ENCODE measurements at places on chromosomes 2 and 18.

- DNase-seq = no peak
Observed at GRCh38 chr2:225196579-225196978, 154.3 kb upstream of the DOCK10 start.

DNA sequence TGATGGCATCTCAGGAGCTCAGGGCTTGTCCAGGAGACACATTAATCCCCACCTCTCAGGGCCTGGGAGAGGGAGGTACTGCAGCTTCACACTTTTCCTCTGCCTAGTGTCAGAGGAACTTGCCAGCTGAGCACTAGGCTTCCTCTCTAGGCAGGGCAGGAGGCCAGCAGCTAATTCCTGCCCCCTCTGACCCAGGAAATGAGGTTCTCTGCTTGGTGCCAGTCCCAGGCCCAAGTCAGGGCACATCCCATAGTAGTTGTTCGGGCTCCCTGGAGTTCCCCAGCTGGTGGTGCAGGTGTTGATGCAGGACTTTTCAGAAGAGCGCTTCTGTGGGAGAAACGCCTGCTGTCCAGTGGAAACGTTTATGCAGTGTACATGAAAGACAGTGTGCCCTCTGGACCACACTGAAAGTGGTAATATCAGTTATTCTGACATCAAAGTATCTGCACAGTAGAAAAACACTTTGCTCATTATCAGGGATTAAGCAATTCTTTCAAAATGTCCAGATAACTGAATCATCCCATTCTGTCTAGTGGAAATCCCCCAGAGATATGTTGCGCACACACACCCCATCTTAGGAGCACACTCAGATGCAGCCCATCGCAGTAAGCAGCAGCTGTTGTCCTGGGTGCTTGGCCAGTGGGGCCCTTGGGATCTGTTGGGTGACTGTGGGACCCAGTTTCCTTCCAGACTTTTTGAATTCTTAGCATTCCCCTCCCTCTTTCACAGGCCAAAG, 17.8 kb upstream of the SCLY start:
- no peak for DNase-seq

DNA sequence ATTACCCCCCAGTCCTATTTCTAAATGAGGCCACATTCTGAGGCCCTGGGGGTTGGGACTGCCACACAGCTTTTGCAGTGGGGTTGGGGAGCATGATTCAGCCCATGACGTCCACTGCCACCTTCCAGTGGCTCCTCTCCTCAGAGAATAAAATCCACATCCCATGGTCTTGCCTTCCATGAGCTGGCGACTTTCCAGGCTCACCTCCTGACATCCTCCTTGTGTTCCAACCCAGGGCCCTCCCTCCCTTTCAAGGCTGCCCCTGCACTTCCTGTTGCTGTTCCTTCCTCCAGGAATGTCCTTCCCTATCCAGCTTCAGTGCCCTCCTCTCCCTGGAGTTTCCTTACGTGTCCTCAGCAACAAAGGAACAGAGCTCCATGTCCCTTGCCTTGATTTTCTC, 187.3 kb upstream of the ID2 start:
- no peak for DNase-seq

- no peak for DNase-seq
Observed at GRCh38 chr2:100244881-100245605, 77.3 kb downstream of the LONRF2 start.

DNA sequence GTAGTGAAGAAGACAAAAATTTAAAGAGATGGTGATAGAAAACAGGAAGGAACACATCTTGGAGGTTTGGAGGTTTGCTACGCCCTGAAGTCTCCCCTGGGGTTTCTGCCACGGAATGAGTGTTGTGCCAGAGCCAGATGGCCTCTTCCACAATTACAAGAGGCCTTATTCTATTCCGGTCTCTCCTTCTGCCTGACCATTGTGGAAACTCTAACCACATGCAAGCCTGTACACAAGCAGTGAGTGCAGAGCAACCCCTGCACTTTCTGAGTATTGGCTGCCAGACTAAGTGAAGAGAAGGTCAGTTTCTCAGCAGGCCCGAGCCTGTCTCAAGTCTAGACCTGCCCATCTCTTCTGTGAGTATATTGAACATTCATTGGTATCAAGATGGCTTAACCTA, 22.7 kb upstream of the MYO1B start:
- no peak for DNase-seq

GRCh38 chr2:70456585-70457495, 96.8 kb downstream of the TGFA start:
- no peak for DNase-seq

DNA sequence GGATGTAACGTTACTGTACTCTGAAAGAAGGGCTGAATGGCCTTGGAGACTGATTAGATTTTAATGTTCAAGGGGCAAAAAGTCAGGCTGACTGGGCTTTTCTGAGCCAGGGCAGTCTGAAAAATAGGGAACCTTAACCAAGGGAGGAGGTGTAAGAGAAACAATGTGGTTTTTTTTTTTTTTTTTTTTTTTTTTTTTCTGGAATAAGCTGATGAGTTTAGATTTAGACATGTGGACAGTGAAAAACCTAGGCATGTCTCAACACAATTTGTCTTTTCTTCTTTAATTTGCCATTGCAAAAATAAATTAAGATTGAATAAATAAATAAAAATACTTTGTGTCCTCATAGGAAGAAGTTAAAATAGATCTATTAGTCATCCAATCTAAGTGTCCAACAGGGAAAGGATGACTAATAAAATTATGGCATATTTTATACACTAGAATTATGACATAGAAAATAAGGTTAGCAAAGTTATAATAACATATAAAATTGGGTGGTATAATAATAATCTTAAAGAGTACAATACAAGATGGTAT, 237.6 kb upstream of the TRIB2 start:
- DNase-seq = no peak

DNA sequence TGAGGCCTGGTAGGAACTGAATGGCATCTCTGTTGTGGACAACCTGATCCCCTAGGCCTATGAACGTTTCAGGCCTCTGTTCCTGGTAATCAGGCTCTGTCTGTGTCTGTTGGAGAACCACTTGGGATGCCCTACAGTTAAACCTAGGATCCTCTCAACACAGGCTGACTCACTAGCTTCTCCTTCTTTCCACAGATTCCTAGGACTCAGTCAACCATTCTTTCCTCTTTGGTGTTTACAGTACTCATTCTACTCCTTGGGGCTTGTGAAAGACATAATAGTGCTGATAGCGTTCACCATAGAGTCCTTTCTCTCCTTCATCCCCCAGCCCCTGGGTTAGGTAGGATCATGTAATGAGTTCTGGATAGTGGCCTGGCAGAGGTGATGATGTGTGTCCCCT, 544.3 kb downstream of the METTL4 start:
- no peak for DNase-seq

GRCh38 chr18:34637094-34637801, 72.8 kb upstream of the DTNA start:
- DNase-seq = no peak

- DNase-seq = no peak
Observed at GRCh38 chr2:36197181-36197971, 158.2 kb upstream of the CRIM1 start.

- peak; percentile 33 for DNase-seq
Observed at GRCh38 chr18:13570856-13571495, 155.4 kb downstream of the FAM210A start.

GRCh38 chr18:75223687-75224347, 13.2 kb downstream of the TSHZ1 start:
- no peak for DNase-seq

- DNase-seq = no peak
Observed at GRCh38 chr2:217294211-217294610, 434.3 kb upstream of the TNP1 start.

- DNase-seq = no peak
Observed at GRCh38 chr2:173808718-173809117, 156.5 kb downstream of the SP3 start.

GRCh38 chr18:61808286-61808685, 84.5 kb downstream of the RNF152 start:
- DNase-seq = no peak

DNA sequence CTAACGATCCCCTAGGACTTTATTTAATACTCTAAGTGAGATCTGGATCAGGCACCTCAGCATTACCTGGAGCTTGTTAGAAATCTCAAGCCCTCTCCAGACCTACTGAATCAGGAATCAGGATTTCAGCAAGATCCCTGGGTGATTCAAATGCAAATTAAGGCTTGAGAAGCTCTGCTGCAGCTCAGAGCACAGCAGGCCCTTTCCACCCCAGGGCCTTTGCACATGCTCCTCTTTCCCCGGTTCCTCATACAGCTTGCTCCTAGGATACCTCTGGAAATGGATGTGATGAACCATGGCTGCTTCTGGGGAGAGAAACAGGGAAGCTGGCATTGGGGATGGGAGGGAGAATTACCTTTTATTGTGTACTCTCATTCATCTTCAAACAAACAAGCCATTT, 40.3 kb upstream of the MGAT4A start:
- no peak for DNase-seq

DNA sequence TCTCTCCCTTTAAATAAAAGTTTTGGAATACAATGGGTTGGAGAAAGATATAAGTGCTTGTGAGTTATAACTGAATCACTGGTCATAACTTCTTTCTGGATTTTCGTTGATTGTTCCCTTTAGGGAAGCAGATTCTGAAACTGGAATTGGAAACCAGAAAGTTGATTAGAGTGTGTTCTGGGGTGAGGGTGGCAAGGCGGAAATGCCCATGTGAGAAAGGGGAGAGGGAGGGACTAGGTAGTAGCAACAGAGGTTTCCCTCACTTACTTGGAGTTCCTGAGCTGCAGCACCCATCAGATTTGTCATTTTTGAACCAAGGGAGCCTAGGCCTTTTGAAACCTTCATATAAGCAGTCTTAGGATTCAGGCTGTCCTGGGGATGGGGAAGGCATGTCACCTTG, 453.4 kb downstream of the KCNJ3 start:
- DNase-seq = no peak

GRCh38 chr2:11683476-11683875, 13.5 kb upstream of the NTSR2 start:
- DNase-seq = no peak

DNA sequence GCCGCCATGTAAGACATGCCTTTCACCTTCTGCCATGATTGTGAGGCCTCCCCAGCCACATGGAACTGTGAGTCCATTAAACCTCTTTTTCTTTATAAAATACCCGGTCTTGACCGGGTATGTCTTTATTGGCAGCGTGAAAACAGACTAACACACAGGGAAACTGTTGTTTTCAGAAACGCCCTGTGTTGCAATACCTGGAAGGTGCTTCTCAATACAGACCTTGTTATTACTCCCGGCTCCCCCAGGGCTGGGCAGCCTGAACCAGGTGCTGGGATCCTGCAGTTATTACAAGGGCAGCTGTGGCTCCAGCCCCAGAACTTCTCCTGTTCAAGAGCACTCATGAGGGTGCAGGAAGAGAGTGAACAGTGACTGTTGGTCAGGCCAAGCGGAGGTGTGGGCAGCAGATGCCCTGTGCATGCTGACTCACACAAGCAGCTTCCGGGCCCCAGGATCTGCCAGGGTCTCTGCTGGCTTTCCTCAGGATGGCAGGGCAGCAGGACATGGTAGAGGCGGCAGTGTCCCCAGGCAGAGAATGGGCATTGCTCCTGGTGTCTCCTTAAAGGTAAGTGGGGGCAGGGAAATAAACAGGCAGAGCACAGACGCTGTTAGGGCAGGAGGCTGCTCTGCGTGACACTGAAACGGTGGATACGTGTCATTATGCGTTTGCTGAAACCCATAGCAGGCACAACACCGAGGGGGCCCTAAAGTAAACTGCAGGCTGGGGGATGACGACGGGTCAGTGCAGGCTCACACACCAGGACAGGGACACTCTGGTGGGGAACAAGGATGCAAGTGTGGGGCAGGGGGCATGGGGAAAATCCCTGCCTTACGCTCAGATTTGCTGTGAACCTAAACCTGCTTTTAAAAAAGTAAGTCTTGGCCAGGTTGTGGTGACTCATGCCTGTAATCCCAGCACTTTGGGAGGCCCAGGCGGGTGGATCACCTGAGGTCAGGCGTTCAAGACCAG, 89.1 kb downstream of the NDUFA10 start:
- DNase-seq = peak; percentile 17

DNA sequence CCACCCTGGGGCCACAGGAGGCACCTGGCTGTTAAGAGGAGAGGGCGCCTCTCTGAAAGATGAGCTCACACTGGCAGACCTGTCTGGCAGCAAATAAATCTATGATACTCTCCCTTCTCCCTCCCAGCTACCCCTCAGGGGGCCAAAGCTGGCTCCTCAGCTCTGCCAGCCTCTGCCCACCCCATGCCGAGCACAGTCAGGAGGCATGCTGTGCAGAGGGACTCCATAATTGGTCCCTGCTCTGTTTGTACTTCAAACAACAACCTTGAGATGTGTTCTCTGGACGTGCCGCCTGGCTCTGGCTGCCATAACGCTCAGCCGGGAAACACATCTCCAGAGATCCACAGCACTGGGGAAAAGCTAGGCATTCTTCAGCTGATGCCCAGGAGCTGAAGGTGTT, 126.7 kb downstream of the GALNT14 start:
- no peak for DNase-seq

DNA sequence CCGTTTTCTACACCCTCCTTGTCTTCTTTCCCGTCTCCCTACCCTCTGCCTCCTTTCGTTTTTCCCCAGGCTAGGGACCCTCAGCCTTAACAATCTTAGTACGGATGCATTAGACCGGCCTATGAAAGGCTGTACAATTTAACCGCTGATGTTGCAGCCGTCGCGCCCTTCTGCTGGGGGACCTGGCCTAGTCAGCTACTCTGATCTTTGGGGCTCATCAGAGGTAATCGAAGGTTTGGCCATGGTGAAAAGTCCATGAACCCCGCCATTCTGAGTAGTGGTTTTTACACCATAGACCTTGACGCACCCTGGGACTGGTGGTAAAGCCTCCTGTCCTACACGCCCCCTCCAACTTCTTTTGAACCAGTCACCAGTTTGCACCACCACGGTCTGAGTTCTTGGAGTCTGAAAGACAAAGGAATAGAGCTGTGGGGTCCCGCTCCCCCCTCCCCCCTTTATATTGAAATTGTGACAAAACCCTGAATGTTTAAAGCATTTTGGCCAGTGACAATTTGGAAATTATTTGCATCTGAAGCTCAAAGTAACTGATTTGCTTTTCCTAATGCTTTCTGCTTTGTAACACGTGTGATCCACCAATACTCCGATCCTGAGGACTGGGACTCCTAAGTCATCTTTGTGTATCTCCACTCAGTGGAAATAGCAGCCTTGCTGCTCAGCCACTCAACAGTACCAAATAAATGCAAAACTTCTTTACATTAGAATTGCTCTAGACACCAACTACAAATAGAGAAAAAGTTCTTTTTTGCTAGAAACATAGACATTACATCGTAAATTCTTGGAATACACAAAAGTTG, 642 bp upstream of the SRSF7 start:
- no peak for DNase-seq

DNA sequence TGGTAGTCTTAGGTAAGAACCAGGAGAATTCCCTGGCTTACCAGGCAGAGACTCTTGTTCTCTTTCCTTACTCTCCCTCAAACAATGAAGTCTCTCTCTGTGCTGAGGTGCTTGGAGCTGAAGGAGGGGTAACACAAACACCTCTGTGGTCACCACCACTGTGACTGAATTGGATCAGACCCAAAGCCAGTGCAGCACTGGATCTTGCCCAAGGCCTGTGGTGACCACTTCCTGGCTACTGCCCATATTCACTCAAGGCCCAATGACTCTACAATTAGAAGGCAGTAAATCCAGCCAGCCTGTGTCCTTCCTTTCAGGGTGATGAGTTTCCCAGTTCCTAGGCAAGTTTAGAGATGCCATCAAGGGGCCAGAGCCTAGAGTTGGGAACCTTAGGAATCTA, 706.8 kb downstream of the SLC4A3 start:
- DNase-seq = no peak
